ENCODE measurements at places on chromosomes 11 and 22.

GRCh38 chr11:111019871-111020670 is 225.5 kb upstream of the POU2AF2 start:
- DNase-seq: no peak

DNA sequence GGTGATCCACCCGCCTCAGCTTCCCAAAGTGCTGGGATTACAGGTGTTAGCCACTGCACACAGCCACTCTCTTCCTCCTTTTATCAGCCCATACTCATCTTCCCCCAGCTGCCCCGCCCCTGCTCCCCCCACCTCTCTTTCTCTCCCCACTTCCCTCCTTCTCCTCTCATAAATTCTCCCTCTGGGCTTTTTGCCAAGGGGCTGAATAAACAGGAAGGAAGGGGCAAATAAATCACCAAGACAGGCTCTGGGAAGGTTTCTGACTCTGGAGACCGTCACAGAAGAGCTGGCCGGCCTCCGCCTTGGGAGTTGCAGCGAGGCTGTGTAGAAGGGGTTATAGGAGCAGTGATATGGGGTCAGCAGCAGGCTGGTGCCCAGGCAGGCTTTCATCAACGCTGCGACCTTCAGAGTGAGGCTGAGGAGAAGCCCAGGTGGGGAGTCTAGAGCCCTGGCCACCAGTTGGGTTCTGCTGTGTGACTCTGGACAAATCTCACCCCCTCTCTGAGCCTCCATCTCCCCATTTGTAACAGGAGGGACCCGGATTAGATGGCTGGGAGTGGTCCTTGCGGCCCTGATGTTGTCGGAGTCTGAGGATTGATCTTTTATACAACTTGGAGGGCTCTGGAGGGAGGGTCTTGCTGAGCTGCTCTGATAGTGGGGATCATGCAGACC is 62.6 kb upstream of the RASD2 start:
- no peak for DNase-seq

DNA sequence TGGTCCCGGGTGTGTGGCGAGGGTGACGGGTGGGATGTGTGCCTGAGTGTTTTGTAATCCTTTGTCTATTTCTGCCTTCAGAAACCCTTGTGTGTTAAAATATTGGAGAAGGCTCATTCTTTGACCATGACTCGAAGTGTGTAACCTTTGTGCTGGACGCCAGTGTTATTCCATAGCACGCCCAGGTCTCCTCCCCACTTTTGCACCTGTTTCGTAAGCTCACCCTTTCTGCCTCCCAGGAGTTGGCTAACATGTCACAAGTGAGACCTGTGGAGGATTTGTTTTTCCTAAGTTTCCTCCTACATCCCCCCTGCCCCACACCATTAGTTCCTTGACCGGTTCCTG is 382 bp downstream of the C11orf54 start:
- DNase-seq: no peak

GRCh38 chr22:39725351-39726035 is 154.9 kb downstream of the CACNA1I start:
- DNase-seq: no peak

GRCh38 chr11:92941676-92942571 is 27.5 kb upstream of the MTNR1B start:
- DNase-seq: no peak

DNA sequence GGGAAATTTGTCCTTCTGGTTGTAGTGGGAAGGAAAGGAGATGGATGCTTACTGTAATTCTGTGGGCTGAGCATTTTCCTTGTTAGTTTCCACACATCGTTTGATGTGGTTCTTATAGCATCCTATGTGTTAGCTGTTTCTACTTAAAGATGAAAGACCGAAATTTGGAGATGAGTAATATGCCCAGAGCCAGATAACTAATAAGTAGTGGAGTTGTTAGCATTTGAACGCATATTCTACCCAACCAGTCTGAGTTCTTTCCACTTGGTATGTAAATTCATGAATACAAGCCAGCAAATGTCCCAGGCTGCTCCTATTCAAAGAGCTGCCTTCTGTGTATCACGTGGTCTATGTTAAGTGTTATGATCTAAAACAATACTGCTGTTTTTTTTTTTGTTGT is 14.6 kb downstream of the SPECC1L start:
- no peak for DNase-seq

- no peak for DNase-seq
Observed at GRCh38 chr11:59501931-59502330, 1.4 kb upstream of the OR4D11 start.

DNA sequence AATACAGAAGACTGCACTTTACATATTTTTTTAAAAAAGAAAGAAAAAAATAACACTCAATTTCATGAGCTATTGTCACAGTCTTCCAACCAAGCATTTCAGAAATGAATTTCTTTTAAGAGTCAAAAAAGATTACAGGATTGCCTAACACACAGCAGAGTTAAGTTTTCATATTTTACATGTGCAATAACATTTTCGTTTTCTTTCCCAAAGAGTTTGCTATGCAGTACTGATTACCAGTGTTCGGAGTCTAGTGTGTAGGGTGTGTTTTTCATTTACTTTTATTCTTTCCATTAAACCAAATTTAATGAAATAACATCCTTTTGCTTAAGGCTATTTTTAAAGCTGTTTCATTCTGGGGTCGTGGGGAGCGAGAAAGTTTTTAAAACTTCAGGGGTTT is 53.2 kb downstream of the MN1 start:
- DNase-seq: no peak

DNA sequence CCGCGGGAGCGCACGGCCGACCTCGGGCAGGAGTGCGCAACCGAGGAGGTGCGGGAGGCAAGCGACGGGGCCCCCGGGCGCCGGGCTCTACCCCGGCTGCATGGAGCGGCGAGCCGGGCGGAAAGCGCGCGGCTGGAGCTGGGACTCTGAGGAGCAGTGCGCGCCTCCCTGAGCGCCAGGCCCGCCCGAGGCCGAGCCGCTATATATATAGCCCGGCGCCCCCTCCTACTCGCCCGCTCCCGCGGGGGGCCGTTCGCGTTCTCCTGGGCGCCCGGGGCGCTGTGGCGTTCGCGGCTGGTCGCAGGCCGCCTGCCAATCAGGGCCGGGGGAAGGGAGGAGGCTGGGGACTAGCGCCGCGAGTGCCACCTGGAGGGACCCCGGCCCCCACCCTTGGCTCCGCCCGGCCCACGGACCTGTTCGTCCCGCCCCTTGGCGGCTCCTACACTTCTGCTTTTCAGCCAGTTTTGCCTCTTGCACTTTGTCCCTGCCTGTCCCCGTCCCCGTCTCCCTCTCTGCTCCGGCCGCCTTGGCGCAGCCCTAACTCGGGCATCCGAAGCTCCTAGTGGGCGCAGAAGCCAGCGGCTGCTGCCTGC is at the start of gene FGF4:
Gene FGF4 (minus strand): TSS at position 179 of the 593 bp plus-strand sequence. CDS start 257 bp downstream, outside the sequence.
- no peak for DNase-seq

- DNase-seq: no peak
Observed at GRCh38 chr11:108494182-108494581, 4.0 kb downstream of the POGLUT3 start.

DNA sequence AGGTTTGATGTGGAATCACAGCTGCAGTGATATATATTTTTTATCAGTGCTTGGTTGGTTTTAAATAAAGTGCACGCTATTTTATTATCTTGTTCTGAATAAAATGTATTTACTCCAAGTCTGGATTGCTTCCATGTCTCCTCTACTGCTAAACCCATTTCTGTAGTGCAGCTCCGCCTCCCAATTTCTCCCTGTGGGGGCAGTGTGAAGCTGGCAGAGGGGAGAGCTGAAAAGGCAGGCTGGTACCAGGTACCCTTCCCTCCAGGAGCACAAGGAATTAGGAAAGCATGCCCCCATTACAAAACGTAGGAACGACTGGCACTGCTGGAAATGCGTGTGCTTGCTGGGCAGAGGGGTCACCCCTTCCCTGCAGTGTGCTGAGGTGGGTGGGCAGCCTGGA is 934 bp upstream of the TMEM132A start:
- no peak for DNase-seq

- no peak for DNase-seq
Observed at GRCh38 chr11:19441752-19442553, 201.2 kb upstream of the E2F8 start.

GRCh38 chr11:86396396-86396795 is 21.7 kb downstream of the CCDC81 start:
- DNase-seq: no peak

GRCh38 chr11:9266132-9266736 is 1.1 kb upstream of the DENND5A start:
- DNase-seq: no peak

DNA sequence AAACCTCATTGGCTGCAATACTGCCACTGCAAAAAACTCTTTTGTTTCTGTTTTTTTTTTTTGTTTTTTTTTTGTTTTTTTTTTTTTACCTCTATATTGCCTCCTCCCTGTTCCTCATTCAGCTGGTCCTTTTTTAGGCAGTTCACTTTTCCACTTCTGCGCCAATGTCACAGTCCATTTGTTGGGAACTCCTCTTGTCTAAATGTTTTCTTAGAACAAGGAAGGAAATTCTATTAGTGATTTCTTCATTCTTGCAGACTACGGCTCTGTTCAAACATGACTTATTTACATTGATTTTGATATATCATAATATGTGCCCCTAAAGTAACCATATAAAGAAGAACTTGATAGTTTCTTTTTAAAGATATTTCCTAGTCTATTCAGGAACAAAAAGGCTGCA is 2.9 kb downstream of the FAM118B start:
- no peak for DNase-seq

GRCh38 chr11:58466293-58466692 is 24.3 kb upstream of the OR5B12 start:
- DNase-seq: no peak

DNA sequence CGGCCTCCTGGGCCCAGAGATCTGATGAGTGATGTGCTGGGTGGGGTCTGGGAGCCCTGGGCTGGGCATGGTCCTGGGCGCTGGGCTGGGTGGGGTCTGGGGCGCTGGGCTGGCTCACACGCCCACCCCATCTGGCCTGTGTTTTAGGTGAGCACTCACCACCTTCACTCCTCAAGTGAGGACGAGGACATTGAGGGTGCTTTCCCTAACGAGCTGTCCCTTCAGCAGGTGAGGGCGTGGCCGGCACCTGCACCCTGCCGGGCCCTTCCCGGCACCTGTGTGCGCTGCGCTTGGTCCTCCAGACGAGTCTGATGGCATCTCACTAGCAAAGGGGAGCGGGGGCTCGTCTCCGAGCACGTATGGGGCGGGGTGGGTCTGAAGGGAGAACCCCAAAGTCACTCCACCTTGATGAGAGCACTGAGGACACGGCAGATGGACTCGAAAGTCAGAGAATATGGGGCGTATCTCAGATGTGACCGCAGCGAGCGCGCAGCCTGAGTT is 37.9 kb downstream of the SBF1 start:
- no peak for DNase-seq

GRCh38 chr11:60739114-60739513 is 14.6 kb downstream of the MS4A18 start:
- no peak for DNase-seq

DNA sequence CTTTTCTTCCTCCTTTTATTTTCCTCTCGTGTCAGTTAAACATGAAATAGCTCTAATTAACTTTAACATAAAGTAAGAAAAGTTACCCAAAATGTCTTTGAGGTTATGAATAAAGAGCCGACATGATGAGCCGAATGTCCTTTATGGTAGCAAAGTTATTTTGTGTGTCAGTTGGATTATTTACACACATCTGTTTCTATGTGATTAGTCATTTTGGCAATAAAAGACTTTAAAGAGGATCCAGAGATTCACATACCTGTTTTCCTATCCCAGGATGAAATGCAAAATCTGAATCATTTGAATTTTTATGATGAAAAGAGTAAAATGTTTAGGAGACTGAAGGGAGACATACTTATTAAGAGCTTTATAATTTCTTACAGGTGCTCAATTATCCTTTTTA is 34.0 kb upstream of the TECTA start:
- no peak for DNase-seq

- DNase-seq: no peak
Observed at GRCh38 chr11:125586623-125587022, 6.0 kb upstream of the STT3A start.

DNA sequence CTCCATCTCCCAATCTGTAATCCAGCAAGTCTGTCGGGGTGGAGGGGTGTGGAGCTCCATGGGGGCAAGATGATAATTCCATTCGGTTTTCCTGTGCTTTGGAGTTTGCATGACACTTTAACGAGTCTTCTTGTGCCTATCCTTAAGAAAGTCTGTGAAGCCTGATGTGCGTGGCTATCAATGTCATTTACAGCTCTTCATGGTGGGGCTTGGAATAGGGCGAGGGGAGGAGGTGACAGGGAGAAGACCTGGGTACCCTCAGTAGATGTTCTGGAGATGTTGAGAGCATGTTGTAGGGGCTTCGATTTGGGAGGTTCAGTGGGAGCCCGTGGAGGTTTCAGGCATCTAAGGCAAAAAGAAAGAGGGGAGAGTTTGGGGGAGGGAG is 579 bp upstream of the PHLDB1 start:
- no peak for DNase-seq

- DNase-seq: no peak
Observed at GRCh38 chr22:43750751-43751150, 61.4 kb downstream of the EFCAB6 start.

DNA sequence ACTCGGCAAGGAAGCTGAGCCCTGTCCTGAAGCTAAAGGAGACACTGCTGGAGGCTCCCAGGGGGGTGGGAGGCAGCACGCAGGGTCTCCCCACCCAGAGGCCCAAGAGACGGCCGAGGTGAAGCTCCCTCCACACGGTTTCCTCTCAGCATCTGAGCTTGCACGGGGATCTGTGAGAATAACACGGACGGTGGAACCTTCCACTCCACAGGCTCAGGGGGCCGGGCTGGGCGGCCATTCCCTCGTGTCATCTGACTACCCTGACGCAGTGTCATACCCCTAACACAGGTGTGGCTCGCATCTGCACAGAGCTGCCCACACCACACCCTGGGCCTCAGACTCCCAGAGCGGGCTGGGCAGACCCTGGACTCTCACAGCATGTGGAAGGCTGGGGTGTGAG is 409.7 kb downstream of the SHANK2 start:
- DNase-seq: no peak

GRCh38 chr11:70212227-70212811 is 9.2 kb downstream of the FADD start:
- no peak for DNase-seq

- no peak for DNase-seq
Observed at GRCh38 chr11:70424765-70425344, 26.5 kb downstream of the CTTN start.

- no peak for DNase-seq
Observed at GRCh38 chr22:19789406-19789805, 28.8 kb downstream of the TBX1 start.

GRCh38 chr11:35590412-35590811 is 27.8 kb upstream of the FJX1 start:
- no peak for DNase-seq

GRCh38 chr11:20873054-20873453 is 203.7 kb downstream of the NELL1 start:
- no peak for DNase-seq

DNA sequence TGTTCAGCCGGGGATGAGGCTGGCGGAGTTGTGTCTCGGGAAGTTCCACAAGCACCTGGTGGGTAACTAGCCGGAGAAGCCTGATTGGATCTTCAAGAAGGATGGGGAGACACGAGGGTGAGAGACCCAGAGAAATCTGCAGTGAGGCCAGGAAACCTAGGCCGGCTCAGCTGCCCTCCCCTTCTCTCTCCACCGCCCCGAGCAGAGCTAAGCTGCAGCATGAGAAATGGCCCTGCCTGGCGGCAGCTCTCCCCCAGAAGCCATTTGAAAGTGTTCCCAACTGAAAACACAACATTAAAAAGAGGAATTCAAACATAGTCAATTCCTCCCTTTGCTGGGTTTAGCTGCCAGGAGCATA is 77.8 kb upstream of the SHISAL1 start:
- no peak for DNase-seq

All from CD4-positive, alpha-beta T cell treated with Interleukin-17A for 4 hours (primary cell).